WTC11 (cell line): ENCODE measurements at places on chromosomes 12 and 14.
A peak's percentile ranks its signal among the peaks of the same experiment; 100 is the strongest.

DNA sequence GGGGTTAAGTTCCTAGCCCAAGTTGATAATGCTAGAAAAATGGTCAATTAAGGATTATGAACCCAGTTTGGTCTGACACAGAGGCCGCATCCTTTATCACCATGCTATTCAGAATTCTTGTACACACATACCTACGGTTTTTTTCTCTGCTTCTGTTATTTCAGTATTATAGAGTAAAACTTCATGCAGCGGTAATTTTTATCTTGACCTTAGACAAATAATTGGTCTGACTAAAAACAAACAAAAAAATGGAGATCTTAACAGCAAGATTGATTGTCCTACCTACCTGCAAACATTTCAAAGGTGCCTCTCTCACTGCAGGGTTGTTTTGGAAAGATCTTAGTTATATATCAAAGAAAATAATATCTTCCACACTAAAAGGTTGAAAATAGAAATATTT is 201.9 kb upstream of the PRICKLE1 start:
- H3K27me3 ChIP-seq = no peaks in the 10 kb centered on the region
- H3K4me1 ChIP-seq = peaks cover 8% of the 10 kb centered on the region; the same call in 1 of the 2 replicates
- no peaks in the 10 kb centered on the region for H3K36me3 ChIP-seq
- H3K4me3 ChIP-seq = no peak overlapping the region
- no peak for DNase-seq

DNA sequence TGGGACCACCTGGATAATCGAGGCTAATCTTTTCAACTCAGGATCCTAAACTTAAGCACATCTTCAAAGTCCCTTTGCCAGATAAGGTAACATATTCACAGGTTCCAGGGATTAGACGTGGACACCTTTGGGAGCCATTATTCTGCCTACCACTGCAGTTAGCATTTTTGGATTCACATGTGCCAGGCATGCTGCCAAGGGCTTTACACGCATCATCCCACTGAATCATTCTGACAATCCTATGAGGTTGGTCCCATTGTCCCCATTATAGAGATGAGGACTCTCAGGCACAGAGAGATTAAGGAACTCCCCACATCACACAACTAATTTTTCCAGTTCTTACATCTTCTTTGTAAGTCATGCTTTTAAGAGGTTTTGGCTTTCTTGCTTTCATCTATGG is 34.5 kb downstream of the RTN1 start:
- H3K4me3 ChIP-seq = no peak overlapping the region
- H3K27me3 ChIP-seq = no peaks in the 10 kb centered on the region; the same call in 1 of the 2 replicates
- H3K36me3 ChIP-seq = no peaks in the 10 kb centered on the region
- DNase-seq = no peak
- H3K4me1 ChIP-seq = no peaks in the 10 kb centered on the region
- H3K27ac ChIP-seq = no peak overlapping the region

- H3K36me3 ChIP-seq = peaks cover 7% of the 10 kb centered on the region
- peaks cover 13% of the 10 kb centered on the region for H3K4me1 ChIP-seq
- no peaks in the 10 kb centered on the region for H3K27me3 ChIP-seq
Observed at GRCh38 chr12:71876137-71876799, 36.7 kb downstream of the TBC1D15 start.

GRCh38 chr14:58428118-58428683 is 682 bp downstream of the KIAA0586 start:
- H3K4me3 ChIP-seq = peak overlapping the region; percentile 93
- peak overlapping the region; percentile 95 for H3K27ac ChIP-seq
- DNase-seq = no peak

DNA sequence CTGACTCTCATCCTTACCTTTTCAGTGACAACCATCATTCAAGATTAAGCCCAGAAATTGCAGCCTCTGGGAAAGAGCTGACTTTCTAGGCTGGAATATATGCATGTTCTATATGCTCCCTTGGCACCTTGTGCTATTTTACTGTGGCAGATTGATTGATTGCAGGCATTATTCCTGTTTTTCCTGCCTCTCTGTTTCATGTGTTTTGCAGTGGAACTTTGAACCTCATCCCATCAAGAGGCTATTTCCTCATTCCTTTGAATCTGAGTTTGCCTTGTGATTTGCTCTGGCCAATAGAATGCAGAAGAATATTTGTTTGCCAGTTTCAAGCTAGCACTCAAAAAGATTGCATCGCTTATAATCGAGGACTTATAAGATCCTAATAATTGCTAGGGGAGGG is 174.8 kb upstream of the DCN start:
- H3K4me1 ChIP-seq = peaks cover 4% of the 10 kb centered on the region; the same call in 1 of the 2 replicates
- no peaks in the 10 kb centered on the region for H3K36me3 ChIP-seq
- H3K4me3 ChIP-seq = no peak overlapping the region

- no peaks in the 10 kb centered on the region for H3K27me3 ChIP-seq
- H3K27ac ChIP-seq = no peak overlapping the region
- H3K4me1 ChIP-seq = no peaks in the 10 kb centered on the region
- H3K4me3 ChIP-seq = no peak overlapping the region
- DNase-seq = no peak
Observed at GRCh38 chr14:83255727-83256090, 1722.1 kb upstream of the SEL1L start.

DNA sequence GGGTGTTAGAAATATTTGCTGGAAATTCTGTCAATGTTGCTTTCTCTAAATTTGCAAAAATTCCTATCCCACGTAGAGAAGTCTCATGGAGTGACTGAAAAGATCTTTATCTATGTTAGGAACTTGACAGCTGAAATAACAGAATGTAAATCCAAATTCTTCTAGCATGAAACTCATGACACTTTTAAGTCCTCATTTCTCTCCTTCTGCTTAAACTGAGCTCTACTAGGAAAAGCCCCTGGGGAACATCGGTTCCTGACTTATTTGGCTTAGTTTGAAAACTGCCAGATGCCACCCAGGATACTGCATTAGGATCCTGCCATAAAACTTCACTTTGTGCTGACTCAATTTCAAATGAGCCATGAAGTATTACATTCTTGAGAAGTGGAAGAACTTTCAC is 426.0 kb downstream of the GALC start:
- H3K27me3 ChIP-seq = no peaks in the 10 kb centered on the region
- no peak for DNase-seq
- peaks cover 9% of the 10 kb centered on the region; the same call in 1 of the 2 replicates for H3K4me1 ChIP-seq
- H3K36me3 ChIP-seq = peaks cover 5% of the 10 kb centered on the region
- H3K27ac ChIP-seq = no peak overlapping the region
- no peak overlapping the region for H3K4me3 ChIP-seq

- H3K4me3 ChIP-seq = no peak overlapping the region
- H3K4me1 ChIP-seq = 0 out of 2 replicates have a peak, but pooled peaks cover 3% of the 10 kb centered on the region
- DNase-seq = no peak
- peaks cover 81% of the 10 kb centered on the region for H3K27me3 ChIP-seq
- H3K36me3 ChIP-seq = peaks cover 18% of the 10 kb centered on the region
- no peak overlapping the region for H3K27ac ChIP-seq
Observed at GRCh38 chr12:78645956-78646355, 218.6 kb upstream of the SYT1 start.

GRCh38 chr12:56304872-56305590 is 4.9 kb upstream of the CS start:
- no peak for DNase-seq
- H3K27me3 ChIP-seq = no peaks in the 10 kb centered on the region
- peak overlapping the region; percentile 43; the same call in 1 of the 2 replicates for H3K27ac ChIP-seq
- peaks cover 8% of the 10 kb centered on the region for H3K4me1 ChIP-seq

- no peak overlapping the region for H3K4me3 ChIP-seq
- peaks cover 2% of the 10 kb centered on the region; the same call in 1 of the 2 replicates for H3K36me3 ChIP-seq
- peaks cover 3% of the 10 kb centered on the region; the same call in 1 of the 2 replicates for H3K27me3 ChIP-seq
- peaks cover 47% of the 10 kb centered on the region for H3K4me1 ChIP-seq
- no peak for DNase-seq
Observed at GRCh38 chr12:75876832-75877762, 154.5 kb downstream of the PHLDA1 start.

DNA sequence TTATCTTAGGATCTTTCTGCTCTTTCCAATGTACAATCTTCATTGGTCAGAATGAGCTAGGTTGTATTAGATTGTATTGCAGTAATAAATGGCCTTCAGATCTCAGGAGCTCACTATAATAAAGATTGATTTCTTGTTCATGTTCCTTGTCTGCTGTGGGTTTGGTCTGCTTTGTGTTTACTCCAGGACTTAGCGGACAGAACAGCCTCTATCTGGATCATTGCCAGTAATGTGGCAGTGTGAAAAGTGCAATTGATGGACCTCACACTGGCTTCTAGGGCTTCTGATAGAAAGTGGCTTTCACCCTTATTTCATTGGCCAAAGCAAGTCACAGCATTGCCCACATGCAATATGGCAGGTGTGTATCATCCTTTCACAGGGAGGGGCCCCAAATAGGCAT is 81.2 kb downstream of the BTG1 start:
- H3K4me3 ChIP-seq = no peak overlapping the region
- no peaks in the 10 kb centered on the region for H3K36me3 ChIP-seq
- no peak for DNase-seq
- H3K27ac ChIP-seq = no peak overlapping the region

DNA sequence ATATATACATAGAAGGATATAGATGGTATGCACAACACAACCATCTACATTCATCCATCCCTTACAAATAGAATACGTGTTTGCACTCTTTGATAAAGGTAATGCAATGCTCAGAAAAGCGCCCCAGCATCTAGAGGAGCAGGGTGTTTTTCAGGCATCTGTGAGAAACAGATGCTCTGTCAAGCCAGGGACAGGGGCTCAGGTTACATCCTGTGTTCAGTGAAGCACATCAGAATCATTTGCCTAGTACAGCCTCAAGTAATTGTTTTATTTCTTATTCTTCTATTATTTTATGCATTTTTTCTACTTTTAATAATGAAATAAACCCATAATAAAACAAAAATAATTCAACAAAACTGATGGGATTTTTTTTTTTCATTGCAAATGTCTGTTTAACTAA is 50.5 kb upstream of the HIF1A start:
- H3K4me3 ChIP-seq = no peak overlapping the region
- peaks cover 6% of the 10 kb centered on the region for H3K4me1 ChIP-seq
- H3K27ac ChIP-seq = no peak overlapping the region
- H3K36me3 ChIP-seq = no peaks in the 10 kb centered on the region
- DNase-seq = no peak
- no peaks in the 10 kb centered on the region for H3K27me3 ChIP-seq

DNA sequence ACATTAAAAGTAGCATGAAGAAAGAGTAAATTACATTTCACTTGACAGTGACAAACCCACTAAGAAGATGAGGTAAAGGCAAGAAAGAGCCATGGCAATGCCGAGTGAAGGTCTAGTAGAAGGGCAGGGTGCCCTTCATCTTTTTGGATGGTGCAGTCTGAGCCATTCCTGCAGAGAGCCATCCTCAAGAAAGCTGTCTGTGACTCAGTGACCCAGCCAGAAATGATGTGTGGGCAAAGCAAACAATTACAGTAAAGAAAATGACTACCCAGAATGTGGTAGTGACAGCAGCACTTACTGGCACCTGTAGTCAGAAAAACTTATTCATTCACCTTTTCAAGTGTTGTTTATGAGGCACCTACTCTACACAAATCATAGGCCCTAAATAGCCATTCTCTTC is 281.7 kb downstream of the DUSP6 start:
- H3K36me3 ChIP-seq = no peaks in the 10 kb centered on the region
- no peaks in the 10 kb centered on the region for H3K27me3 ChIP-seq
- DNase-seq = no peak
- no peak overlapping the region for H3K27ac ChIP-seq

- peaks cover 23% of the 10 kb centered on the region for H3K4me1 ChIP-seq
- no peaks in the 10 kb centered on the region; the same call in 1 of the 2 replicates for H3K27me3 ChIP-seq
- H3K36me3 ChIP-seq = peaks cover 9% of the 10 kb centered on the region
- no peak overlapping the region for H3K27ac ChIP-seq
- H3K4me3 ChIP-seq = no peak overlapping the region
- no peak for DNase-seq
Observed at GRCh38 chr12:7221486-7221885, 32.0 kb downstream of the PEX5 start.

GRCh38 chr14:91009501-91010152 is 50.8 kb downstream of the RPS6KA5 start:
- no peaks in the 10 kb centered on the region for H3K36me3 ChIP-seq
- no peak for DNase-seq
- H3K4me1 ChIP-seq = no peaks in the 10 kb centered on the region
- H3K27ac ChIP-seq = no peak overlapping the region
- no peaks in the 10 kb centered on the region for H3K27me3 ChIP-seq
- H3K4me3 ChIP-seq = no peak overlapping the region

- no peak for DNase-seq
- H3K27me3 ChIP-seq = 0 out of 2 replicates have a peak, but pooled peaks cover 3% of the 10 kb centered on the region
- H3K4me1 ChIP-seq = no peaks in the 10 kb centered on the region
- H3K36me3 ChIP-seq = no peaks in the 10 kb centered on the region
Observed at GRCh38 chr14:29222006-29222405, 455.4 kb downstream of the FOXG1 start.

GRCh38 chr14:94225460-94226378 is 51.6 kb downstream of the PPP4R4 start:
- no peaks in the 10 kb centered on the region for H3K4me1 ChIP-seq
- H3K27me3 ChIP-seq = no peaks in the 10 kb centered on the region
- peaks cover 6% of the 10 kb centered on the region for H3K36me3 ChIP-seq
- no peak overlapping the region for H3K4me3 ChIP-seq
- DNase-seq = no peak

DNA sequence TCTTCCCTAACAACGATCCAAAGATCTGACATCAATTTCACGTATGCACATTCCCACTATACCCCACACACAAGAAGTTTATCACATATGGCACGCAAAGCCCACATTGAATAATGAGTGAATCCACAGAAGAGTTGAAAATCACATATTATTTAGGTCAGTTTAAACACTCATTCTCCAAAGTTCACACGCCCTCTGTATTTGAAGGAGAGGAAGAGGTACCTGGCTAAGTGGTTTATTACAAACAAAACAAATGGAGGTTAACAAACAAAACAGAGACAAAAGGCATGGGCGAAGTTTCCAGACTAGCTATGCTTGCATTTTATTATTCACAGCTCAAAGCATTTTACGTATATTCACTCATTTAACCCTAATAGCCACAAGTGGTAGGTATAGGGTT is 41.8 kb downstream of the CPM start:
- H3K36me3 ChIP-seq = no peaks in the 10 kb centered on the region
- no peak overlapping the region for H3K4me3 ChIP-seq
- DNase-seq = no peak

DNA sequence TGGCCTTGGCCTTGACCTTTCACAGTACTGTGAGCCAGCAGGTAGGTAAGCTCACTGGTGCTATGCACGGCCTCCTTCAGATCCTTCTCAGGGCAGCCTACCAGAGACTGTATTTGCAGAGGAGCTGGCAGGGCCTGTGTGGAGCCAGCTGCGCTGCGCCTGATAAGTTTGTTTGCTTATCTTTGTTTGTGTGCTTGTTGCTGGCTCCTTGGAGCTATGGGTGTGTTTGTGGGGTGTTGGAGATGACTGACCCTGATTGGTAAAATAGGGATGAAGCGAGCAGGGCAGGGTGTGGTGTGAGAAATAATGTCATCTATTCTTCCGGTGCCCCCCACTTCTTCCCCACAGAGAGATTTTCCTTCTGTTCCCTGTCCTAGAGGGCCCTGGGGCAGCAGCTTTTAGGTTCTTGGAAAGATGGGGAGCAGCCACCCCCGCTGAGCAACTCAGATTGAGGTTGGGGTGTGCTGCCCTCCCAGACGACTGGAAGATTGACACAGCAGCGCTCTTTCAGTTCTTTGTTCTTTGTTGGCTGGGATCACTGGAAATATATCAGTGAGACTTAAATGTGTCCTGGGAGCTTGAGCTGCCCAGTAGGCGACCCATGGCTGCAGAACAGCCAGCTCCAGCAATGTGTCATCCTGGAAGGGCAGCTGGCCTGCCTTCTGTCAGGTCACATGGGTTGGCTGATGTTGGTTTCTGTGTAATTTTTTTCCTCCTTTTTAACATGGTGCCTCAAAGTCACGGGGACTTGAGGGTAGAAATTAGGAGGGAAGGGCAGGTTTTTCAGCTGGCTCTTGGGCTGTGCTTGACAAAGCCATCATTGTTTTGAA is 19.6 kb downstream of the MLXIP start:
- peak overlapping the region; percentile 93 for H3K27ac ChIP-seq
- no peak for DNase-seq
- H3K4me3 ChIP-seq = no peak overlapping the region
- H3K27me3 ChIP-seq = no peaks in the 10 kb centered on the region
